ENCODE measurements at places on chromosomes 4 and X.

DNA sequence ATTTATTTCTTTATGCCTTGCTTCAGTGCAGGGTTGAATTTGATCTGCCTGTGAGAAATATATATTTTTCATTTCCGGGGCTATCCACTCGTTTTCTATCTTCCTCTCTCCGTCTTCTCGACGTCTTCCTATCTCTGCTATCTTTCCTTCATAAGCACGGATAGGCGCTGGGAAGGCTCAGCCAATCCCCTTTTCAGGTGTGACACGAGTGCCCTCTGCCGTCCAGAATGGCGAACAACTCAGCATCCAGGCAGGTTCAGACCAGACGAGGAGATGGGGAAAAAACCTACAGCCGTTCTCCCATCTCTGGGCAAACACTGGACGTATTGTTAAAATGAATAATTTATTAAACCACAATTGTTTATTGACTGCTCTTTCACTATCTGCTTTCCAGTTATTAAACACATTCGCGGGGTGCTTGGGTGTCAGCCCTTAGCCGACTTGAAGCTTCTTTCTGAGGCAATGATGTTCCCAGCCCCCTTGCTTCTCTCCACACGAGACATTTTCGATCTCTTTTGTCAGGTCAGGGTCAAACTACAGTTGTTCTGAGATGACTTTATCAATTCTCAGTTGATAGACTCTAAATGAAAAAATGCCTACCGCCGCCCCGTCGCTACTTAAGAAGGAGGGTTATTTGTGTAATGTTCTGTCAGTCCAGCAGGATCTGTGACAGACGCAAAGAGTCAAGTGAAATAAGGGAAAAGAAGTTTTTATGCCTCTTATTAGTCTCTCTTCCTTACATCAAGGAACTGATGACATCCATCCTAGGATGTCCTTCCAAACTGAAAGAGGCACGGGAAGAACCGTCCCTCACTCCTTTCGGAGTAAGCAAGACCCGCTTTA is 96.3 kb upstream of the NOCT start:
- peak; percentile 35 for DNase-seq

DNA sequence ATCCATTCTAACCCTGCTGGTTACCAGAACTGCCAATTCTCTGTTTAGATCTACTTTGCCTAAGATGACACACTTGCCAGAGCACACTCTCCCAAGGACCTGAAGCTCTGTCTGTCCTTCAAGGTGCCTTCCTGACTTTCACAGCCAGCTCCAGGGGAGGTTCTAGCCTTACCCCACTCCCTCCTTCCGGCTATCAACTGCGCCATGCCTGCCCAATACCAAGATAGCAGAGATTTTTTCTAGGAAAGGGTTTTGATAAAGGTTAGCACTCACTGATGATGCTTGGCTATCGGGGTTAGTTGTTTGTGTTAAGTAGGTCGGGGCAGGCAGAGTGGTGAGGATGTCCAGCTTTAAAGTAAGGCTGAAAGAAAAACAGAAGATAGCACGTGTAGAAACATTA is 14.3 kb downstream of the ALPK1 start:
- DNase-seq, result no peak

DNA sequence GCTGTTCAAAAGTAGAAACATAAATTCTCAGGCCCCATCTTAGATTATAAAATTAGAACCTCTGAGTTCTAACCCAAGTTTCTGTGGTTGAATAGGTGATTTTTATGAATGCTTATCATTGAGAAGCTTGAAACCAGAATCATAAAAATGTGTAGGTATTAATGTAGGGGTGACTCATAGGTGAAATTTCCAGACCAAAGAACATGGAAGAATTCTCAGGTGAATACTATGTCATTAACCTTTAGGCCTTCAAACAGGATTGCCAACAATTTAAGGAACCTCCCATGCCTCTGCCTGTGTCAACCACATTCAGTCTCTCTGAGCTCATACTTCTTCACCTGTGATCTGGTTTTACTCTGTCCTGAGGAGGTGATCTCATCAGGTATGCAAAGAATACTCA is 177.8 kb downstream of the NPFFR2 start:
- no peak for DNase-seq

GRCh38 chr4:73345399-73345975 is 58.6 kb upstream of the ALB start:
- no peak for DNase-seq

GRCh38 chrX:68832101-68832416 is 3.2 kb downstream of the EFNB1 start:
- peak; percentile 24 for DNase-seq

- no peak for DNase-seq
These were observed 125.0 kb upstream of the MSX1 start for GRCh38 chr4:4734425-4734824.

DNA sequence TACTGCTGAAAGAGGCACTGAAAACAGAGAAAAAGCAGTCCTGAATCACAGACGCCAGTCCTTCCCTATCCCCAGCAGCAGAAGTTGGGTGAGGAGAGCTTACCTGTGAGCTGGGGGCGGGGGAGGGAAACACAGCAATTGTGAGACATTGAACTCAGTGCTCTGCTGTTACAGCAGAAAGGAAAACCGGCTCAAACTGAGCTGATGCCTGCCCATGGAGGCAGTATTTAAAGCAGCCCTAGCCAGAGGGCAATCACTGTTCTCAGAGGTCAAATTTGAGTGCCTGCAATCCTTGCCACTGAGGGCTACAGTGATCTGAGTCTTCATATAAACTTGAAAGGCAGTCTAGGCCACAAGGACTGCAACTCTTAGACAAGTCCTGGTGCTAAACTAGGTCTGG is 220.7 kb downstream of the GRXCR1 start:
- no peak for DNase-seq
